ENCODE measurements at places on chromosomes 5 and 9.

DNA sequence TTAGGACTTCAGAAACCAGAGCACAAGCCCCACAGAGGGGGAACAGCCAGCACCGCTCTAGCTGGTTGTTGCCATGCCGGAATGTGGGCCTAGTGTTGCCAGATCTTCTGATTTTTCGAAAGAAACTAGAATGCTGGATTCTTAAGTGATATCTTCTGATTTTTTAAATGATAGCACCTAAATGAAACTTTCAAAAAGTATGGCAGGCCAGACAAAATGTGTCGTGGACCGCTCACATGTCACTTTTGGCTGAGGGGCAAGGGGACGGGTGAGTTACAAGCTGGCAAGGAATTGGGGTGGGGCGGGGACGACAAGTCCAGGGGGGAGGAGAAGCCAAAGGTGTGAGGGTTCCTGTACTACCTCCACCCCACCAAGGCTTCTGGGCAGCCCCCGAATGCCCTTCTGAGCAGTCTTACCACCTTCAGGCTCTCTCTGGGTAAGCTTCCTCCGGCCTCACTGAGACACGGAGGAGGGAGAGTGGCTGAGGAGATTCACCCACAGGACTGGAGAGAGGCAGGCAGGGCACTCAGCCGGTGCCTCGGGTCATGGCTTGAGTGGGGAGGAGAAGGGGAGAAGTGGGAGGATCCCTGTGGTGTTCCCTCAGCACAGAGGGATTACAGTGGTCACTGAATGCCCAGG, 10.3 kb downstream of the B4GALT7 start:
- DNase-seq, result no peak

DNA sequence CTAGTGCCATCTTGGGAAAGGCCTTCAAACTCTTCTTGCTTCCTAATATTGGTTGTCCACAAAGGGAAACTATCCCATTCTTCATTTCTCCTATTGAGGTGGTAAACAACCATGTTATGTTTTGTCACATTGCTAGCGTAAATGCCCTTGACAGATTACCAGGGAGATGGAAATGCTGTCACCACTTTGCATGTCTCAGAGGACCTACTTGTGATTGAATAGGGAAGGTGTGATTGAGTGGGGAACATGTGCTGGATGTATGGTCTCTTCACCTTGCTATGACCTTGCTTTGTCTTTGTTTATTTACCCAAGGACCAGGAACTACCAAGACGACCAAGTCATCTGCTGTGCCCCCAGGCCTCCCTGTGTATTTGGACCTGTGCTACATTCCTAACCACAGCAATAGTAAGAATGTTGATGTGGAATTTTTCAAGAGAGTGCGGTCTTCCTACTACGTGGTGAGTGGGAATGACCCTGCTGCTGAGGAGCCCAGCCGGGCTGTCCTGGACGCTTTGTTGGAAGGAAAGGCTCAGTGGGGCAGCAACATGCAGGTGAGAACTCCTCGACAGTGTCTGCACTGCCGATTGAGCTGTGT, 96.1 kb downstream of the MAP1B start:
- no peak for DNase-seq

DNA sequence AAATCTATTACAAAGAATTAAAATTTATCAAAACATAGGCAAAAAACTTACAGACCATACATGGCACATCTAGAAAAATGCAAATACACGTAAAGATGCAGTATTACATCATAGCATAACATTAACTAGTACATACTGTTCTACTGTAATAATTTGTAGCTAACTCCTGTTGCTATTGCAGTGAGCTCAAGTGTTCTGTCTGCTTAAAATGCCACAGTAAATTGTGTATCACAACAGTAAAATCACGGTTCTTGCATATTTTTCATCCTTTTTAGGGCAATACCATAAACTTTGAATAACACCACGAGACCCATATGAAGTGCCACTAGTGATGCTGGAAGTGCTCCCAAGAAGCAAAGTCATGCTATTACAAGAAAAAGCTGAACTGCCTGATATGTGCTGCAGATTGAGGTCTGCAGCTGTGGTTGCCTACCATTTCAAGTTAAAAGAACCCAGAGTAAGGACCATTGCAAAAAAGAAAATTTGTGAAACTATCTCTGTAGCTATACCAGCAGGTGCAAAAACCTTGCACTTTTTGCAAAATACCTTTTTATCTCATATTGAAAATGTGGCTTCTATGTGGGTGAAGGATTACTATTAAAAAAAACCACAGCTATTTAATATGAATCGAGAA, 14.2 kb downstream of the HOMER1 start:
- no peak for DNase-seq

GRCh38 chr5:83414601-83415000, 56.9 kb upstream of the VCAN start:
- DNase-seq, result no peak

DNA sequence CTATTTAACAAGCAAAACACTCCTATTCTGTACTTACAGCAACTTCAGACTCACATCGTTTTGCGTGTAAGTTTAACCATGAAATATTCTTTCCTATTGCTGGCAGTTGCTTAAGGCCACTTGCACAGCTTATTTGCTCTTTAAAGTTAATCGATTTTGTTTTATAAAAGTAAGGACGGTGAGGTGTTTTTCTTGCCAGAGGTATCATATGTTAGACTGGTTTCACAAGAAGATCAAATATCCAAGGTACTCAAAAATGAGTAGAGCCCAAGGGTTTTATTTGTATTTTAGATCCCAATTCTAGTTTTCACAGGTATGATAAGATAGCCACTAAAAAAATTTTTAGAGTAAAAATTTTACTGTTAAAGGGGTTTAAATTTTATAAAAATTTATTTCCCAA, 16.2 kb downstream of the CLINT1 start:
- DNase-seq, result no peak
